Foreskin keratinocyte (primary cell): ENCODE measurements at places on chromosomes 7 and 10.
A peak's percentile ranks its signal among the peaks of the same experiment; 100 is the strongest.

GRCh38 chr10:59033622-59034021, 142.8 kb upstream of the PHYHIPL start:
- DNase-seq = peak; percentile 7

DNA sequence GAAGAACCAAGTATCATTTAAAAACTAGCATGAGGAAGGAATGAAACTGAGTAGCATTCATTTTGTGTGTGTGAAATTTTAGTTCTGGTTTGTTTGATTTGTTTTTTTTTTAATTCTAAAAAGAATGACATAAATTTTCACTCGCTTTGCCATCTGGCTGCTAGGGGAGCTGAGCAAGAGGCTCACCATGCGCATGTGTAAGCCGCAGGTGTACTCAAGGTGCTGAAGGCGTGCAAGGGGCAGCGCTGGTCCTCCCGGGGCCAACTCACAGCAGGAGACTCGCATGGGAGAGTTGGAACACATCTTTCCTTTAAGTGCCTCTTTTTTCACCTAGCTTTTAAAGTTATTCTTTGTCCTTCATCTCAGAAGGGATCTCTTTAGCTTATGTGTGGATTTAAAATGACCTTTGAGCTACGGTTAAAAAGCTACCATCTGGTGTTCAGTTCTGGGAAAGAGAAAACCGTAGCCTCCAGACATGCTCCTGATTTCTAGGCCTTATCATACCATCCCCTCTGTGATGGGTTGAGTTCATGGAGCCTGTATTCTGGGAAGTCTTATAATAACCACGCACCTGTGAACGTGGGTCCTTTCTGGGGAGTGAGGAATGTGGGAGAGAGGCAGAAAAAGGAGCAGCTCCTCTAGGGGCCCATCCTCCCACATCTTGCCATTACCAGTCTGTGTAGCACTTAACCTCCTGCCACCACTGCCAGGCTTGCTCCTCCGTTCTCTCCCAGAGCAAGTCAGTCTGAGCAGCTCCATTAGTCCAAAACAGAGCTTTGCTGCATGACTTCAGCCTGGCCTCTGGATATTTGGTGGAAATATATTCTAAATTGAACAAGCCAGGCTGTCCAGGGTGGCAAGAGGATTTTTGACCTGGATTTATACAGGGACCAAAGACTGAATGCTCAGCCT, 61.9 kb downstream of the KLHDC10 start:
- no peak for DNase-seq

GRCh38 chr7:45944058-45944457, 23.0 kb upstream of the IGFBP3 start:
- no peak for DNase-seq

- no peak for DNase-seq
Observed at GRCh38 chr7:47610506-47611044, 28.7 kb upstream of the TNS3 start.

DNA sequence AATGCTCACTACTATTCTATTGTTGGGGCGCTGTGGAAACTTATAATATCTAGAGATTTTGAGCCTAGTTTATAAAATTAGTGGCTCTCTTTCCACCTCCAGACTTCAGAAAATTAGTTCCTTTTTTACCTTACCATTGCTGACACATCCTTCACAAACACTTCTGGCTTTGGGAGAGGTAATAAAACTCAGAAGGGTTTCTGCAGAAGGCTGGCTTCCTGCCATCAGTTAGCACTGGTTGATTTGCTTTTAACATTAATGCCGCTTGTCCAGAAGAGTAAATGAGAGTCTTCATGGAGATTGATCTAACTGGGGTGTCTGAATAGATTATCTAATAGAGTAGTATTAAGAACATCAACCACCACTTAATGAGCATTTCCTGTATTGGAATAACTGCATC, 20.3 kb downstream of the ACSM6 start:
- no peak for DNase-seq

- DNase-seq = no peak
Observed at GRCh38 chr7:30183749-30184369, 49.1 kb downstream of the MTURN start.

- no peak for DNase-seq
Observed at GRCh38 chr10:118315629-118316028, 26.5 kb downstream of the FAM204A start.

- DNase-seq = no peak
Observed at GRCh38 chr10:27153845-27154193, 365 bp downstream of the YME1L1 start.

DNA sequence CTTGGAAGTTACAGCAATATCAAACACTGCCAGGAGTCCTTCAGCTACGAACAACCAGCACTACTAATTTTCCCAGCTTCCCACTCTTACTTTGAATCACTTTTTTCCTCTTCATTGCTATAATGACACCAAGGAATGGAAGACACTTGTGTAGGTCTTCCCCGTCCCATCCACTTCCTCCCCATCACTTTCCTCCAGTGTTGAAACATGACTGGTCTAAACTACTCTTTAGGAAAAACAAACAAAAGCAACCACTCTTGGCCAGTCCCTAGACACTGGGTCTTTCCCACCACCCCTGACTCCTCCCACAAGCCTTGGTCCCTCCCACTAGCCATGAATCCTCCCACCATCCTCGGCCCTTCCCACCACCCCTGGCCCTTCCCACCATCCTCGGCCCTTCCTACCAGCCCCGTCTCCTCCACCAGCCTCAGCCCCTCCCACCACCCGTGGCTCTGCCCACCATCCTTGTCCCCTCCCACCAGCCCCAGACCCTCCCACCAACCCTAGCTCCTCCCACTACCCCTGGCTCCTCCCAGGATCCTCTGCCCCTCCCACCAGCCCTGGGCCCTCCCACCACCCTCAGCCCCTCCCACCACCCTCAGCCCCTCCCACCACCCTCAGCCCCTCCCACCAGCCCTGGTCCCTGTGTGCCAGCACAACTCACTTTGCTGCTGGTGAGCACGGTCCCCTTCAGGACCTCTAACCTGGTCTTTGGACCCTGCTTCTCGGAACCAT, 68.5 kb downstream of the CXCL12 start:
- DNase-seq = no peak
